Fibroblast of the conjunctiva (primary cell): ENCODE measurements at places on chromosomes 3 and 15.

DNA sequence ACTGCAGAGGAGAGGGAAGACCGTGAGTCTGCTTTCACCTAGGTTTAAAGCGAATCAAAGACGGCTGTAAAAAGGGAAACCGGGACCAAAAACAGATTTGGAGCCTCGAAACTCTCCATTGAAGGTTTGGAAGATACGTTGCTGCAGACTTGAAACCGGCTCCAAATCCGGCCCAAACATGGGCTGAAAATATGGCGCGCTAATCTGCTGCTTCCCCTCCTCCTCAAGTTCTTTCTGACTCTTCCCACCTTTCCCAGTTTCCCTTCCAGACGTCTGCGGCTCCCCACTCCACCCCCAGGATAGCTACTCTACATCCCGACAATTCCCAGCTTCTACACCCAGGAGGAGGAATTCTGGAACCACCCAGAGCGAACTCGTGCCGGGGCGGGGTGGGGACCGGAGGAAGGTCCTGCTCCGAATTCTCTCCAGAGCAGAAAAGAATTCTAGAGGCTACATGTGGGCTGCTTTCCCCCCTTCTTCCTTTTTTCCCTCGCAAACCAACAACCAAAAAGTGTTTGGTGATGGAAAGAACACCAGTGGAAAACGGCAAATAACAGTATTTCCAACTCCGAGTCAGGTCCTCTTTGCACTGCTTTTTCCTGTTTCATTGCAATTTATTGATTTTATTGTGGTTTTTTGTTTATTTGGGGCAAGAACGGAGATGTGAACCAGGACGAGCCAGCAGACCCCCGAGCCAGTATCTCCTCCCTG, 8.5 kb downstream of the EOMES start:
- DNase-seq: no peak

GRCh38 chr3:115381931-115382330, 234.8 kb upstream of the ZBTB20 start:
- no peak for DNase-seq

DNA sequence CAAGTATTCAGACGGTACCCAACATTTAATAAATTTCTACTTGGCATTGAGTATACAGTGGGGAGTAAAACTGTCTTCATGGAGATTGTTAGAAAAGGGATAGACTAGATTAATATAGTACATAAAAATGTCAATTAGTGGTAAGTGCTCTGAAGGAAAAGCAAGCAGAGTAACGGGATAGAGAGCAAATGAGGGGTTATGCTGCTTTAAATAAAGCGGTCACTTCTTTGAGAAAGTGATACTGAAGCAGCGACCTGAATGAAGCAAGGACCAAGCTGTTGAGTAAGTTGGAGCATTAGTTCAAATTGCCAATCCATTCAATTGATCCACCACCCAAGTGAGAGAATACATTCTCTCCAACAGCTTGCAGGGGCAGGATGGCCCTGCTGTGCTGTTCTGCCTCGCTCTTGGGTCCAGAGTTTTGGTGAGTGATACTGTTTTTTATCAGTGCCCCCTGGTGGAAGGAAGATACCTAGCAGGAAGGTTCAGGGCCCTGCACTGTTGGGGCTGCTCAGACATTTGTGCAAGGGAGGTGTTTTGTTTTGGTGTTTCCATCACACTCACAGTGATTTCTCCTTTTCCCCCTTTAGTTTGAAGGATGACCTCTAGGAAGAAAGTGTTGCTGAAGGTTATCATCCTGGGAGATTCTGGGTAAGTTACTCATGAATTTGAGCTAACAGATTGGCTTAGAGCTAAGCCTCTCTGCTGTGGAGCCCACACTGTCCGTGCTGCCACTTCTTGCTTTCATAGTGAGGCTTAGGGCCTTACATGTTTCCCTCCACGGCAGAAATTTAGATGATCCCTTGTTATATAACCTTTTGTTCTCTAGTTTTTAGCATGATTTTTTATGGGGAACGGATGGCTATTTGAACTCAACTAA, 69.0 kb downstream of the RAB7A start:
- peak; percentile 32 for DNase-seq

- no peak for DNase-seq
Measured at GRCh38 chr15:38745626-38746025, 181.0 kb upstream of the RASGRP1 start.

- peak; percentile 80 for DNase-seq
Measured at GRCh38 chr15:67105065-67105951, 39.9 kb downstream of the SMAD3 start.

GRCh38 chr3:171383206-171384018, 76.8 kb downstream of the TNIK start:
- DNase-seq: peak; percentile 13

GRCh38 chr3:72702997-72703396, 145.2 kb downstream of the SHQ1 start:
- DNase-seq: no peak

DNA sequence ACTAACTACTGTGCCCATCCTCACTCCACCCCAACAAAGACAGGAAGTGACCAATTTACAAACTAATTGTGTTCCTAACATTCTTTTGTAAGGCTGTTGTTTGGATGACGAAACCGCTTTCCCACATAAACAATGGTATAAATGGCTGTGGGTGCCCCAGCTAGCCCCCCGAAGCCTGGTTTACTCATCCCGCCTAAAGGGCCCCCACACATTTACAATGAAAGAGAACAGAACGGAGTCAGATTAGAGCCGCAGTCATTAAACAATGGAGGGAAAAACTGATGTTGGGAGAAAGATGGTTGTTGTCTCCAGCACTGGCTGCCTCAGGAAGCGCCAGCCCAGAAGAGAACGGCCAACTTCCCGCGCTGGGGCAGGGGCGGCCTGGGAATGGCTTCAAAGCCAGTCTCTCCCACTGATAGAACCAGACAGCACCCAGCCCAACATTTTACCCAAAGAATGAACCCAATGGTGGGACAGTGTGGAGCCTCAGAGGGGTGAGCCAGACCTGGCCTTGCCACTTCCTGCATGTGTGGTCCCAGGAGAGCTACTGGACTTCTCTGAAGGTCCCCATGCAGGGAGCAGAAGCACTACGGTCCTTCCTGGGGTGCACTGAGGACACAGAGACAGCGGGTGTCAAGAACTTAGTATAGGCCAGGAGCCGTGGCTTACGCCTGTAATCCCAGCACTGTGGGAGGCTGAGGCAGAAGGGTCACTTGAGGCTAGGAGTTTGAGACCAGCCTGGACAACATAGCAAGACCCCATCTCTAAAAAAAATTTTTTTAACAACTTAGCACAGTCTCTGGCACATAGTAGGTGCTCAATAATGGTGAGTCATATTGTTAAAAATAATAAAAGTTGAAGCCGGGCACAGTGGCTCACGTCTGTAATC, 75.8 kb upstream of the GATA2 start:
- no peak for DNase-seq

- no peak for DNase-seq
Measured at GRCh38 chr3:187914231-187914630, 169.0 kb upstream of the BCL6 start.

DNA sequence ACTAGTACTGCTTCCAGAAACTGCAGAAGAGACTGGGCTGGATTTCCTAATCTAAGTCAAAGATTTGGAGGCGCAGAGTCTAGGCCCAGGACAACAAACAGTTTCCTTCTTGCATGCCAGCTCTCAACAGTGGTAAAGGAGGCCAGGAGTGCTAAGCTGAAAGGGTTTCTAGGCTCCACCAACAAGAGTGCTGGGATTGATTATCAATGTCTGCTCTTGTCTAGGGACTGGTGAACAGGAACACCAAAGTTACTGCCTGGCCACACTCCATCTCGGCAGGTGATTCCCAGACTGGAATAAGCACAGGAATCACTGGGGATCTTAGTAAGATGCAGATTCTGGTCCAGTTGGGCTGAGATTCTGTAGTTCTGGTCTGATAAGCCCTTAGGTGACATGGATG, 22.8 kb upstream of the FGD5 start:
- no peak for DNase-seq

DNA sequence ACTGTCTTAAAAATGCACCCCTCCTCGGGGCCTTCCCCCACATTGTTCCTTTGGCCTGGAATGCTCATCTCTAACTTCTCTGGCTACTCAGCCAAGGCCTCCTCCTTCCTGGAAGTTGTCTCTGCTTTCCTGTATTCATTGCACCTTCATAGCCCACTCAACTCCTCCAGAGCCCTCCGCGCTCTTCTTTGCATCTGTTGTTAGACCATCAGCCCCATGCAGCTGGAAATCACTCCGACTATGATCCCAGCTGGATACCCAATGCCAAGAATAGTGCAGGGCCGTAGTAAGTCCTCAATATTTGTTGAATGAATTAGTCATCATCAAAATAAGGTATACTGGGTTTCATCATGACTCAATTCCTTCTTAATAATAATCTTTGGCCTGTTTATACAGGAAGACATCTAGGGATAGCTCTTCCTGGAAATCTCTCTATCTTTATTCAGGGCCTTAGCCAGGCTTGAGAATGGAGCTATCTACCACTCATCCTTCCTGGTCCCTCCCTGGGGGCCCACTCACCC, 112.7 kb downstream of the SYNPR start:
- DNase-seq: no peak

GRCh38 chr3:123285931-123286307, 84.2 kb downstream of the SEC22A start:
- DNase-seq: no peak

DNA sequence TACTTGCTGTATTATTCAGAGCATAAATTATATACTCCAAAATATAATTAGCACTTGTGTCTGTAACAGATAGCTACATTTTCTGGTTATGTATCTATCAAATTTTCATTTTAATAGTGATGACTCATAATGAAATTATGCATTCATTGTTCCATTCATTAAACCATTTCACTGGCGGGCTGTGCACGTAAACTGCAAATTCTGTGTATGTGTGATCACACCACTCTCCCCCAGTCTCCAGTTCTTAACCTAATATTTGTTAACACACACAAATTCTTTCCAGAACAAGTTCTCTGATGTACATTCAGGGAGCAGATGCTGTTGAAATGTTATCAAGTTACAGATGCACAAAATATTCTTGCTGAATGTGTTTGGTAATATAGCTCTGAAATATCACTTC, 3.8 kb upstream of the KCNMB2 start:
- no peak for DNase-seq

DNA sequence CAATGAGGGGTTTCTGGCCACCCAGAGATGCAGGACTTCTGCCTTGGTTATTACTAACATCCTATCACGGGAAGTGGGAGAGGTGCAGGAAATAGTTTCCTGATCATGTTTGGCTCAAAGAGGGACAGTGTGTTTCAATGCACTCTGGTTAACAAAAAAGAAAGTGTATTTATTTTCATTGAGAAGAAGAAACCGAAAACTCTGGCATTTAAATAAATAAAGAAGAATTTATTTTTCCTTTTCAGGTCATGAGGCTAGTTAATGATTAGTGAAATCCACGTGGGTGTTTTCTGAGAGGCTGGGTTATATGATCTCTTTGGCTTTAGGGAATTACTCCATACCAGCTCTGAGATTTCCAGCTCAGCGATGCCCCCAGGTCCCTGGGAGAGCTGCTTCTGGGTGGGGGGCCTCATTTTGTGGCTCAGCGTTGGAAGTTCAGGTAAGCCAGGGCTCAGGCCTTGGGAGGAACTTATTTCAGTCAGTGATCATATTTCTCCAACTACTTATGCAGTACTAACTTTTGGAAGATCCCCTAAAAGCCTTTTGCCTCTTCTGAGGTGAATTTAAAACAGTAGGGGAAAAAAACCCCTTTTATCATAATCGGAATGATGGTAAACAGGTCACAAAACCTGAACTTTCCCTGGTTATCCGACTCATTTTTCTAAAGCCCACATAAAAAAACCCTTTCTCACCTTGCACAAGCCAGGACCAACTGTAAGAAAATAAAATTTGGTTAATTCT, at the start of gene PLA1A:
PLA1A (plus strand) TSS at position 338 of the 741 bp plus-strand sequence; CDS start at position 367, 29 bp downstream.
- no peak for DNase-seq

GRCh38 chr3:139312959-139313358, 30.9 kb upstream of the MRPS22 start:
- no peak for DNase-seq

GRCh38 chr15:101126618-101127505, 125.0 kb downstream of the CHSY1 start:
- DNase-seq: peak; percentile 45

DNA sequence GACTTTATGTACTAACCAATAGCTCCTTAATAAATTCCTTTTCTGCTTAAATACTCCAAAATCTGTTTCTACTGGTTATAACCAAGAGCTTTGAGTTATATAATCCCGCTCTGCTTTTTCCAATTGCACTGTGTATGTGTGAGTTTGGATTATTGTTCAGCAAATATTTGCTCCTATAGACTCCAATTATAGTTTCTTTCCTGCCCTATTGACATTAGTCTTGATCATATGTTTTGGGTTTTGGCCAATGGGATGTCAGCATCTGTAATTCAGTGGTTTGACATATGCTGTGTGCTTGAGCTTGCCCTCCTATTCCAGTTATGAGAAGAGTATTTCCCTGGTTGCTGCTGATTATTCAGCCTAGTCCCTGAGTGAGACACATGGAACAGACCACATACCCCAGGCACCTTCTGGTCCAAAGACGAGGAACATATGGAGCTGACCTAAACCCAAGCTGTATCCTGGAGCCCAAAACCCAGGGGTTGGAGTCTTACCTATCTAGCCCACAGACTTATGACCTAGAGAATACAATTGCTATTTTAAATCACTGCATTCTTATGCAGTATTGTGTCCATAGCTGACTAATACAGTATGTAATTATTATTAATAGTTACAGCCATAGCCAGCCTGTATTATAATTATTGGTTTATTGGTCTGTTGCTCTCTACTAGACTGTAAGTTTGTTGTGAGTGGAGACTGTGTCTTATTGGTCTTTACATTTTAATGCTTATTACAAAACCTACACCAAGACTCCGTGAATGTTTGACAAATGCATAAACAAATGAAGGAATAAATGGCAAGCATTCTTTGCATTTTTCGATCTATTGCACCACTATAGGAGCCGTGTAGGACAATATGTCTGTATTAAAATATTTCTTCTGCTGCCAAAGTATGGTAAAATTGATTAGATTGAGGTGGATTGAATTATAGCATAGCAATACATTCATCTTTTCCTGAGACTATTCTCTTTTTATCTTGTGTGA, 11.7 kb upstream of the ZNF280D start:
- no peak for DNase-seq

DNA sequence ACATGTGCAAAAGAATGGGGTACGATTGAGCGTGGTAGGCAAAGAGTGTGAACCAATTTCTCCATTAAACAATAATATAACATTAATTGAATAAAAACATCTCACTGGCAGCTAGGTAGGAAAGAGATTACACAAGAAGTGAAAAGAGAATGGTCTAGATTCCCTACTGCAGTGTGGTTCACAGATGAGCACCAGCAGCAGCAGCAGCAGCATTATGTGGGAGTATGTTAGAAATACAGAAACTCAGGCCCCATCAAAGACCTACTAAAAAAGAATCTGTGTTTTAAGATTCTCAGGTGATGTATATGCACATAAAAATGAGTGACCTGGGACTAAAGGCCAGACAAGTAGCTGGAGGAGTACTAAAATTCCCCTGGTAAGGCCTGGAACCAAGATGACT, 118.2 kb downstream of the ADAM10 start:
- no peak for DNase-seq
